ENCODE measurements at places on chromosomes 16 and 17. TPM values are rescaled to one million over a fixed set of nuclear protein-coding genes. Genes with fewer than 3 reads are reported as not detected.

Gene BRIP1
- 6.5 TPM for total RNA-seq

Gene ZNF205
- total RNA-seq = 24.1 TPM

Gene ATP1B2
- total RNA-seq = not detected

Gene CMTM2
- total RNA-seq = not detected

Gene TERB1
- 0.11 TPM for total RNA-seq

Gene CHAD
- total RNA-seq = not detected

Gene TPSAB1
- not detected for total RNA-seq

Gene NPIPA3
- total RNA-seq = 1.00 TPM

Gene ASGR1
- total RNA-seq = 1.3 TPM

Gene CEP112
- total RNA-seq = 9.2 TPM

Gene HAS3
- total RNA-seq = 0.25 TPM

Gene DHRS7C
- not detected for total RNA-seq

Gene CNGB1
- not detected for total RNA-seq

Gene UMOD
- not detected for total RNA-seq

Gene KRTAP1-1
- 0.87 TPM for total RNA-seq

Gene HOXB8
- not detected for total RNA-seq

Gene KRTAP4-6
- not detected for total RNA-seq

Gene TPSG1
- total RNA-seq = not detected

Gene CLDN7
- total RNA-seq = 4.5 TPM

Gene NPIPB9
- 4.1 TPM for total RNA-seq

Gene ALDH3A2
- 25.3 TPM for total RNA-seq

Gene RMI2
- 19.4 TPM for total RNA-seq

Gene HSD11B2
- total RNA-seq = not detected

Gene ENO3
- total RNA-seq = 1.8 TPM

Gene FBXW10B
- 0.62 TPM for total RNA-seq

Gene GFER
- 23.0 TPM for total RNA-seq

Gene SRR
- 20.8 TPM for total RNA-seq

Gene HBA2
- total RNA-seq = not detected

Gene TRIM72
- total RNA-seq = under 0.01 TPM

Gene VPS9D1
- 8.1 TPM for total RNA-seq

Gene PLEKHM1
- total RNA-seq = 21.0 TPM

Gene SP2
- total RNA-seq = 0.37 TPM

Gene NOL11
- 32.1 TPM for total RNA-seq

Gene PTGES3L
- total RNA-seq = 0.44 TPM

Gene SOX15
- 0.12 TPM for total RNA-seq

Gene EPN3
- not detected for total RNA-seq

Gene TMEM100
- total RNA-seq = 0.12 TPM

Gene TAC4
- total RNA-seq = not detected

Gene LDHD
- 2.1 TPM for total RNA-seq

Gene SSTR5
- not detected for total RNA-seq

Gene DPEP2
- not detected for total RNA-seq

Gene PDILT
- total RNA-seq = not detected

Gene PLCG2
- total RNA-seq = 1.5 TPM

Gene ABCC11
- 0.11 TPM for total RNA-seq
